ENCODE measurements at places on chromosomes 1 and 21.
A peak's percentile ranks its signal among the peaks of the same experiment; 100 is the strongest.

DNA sequence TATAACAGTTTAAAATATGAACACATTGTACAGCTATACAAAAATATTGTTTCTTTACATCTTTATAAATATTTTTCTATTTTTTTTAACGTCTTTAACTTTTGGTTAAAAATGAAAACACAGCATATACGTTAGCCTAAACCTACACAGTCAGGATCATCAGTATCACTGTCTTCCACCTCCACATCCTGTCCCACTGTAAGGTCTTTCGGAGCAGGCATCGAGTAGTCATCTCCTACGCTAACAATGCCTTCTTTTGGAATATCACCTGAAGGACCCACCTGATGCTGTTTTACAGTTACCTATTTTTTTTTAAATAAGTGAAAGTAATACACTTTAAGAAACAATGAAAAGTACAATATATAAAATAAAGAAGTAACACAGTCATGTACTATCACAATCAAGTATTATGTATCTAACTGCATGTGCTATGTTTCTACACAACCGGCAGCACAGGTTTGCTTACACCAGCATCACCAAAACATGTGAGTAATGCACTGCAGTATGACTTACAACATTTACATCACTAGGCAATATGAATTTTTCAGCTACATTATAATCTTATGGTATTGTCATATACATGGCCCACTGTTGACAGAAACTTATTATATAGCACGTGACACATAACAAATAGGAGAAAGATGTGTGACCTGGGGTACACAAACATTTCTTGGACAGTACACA is 254.4 kb downstream of the AKT3 start:
- peak; percentile 36 for DNase-seq

DNA sequence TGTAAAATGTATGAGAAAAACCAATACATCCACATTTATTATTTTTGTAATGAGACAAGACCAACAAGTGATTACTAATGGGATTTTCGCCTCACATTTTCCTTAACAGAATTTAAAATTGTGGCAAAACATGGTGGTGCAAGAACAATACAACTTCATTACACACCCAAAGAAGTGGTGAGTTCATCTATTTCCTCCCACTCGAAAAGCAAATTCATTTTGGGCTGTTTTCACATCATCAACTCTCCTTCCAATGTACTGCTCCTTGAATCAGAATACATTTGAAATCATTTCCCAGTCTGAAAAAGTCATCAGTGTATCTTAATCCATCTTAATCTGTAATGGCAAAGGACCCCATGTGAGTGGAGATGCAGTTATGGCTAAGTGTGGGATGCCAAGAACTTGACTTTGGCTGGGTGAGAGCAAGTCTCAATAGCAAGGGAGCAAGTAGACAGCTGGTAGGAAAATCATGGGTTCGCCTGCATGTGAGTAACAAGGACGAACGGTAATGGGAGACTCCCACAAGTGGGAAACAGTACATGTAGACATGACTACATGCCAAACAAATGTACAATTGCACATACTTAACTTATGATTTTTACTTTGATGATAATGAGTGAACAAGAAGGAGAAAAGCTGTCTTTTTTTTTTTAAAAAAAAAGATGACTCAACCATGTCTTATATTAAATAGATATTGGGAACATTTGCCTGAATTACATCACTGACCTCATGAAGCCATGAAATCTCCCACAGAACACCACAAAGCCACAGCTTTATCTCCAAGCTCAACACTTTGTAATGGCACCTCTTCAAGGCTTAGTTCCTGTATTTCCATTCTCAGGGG is 46.0 kb downstream of the RUNX1 start:
- peak; percentile 61 for DNase-seq

- DNase-seq: no peak
These were observed 98.8 kb downstream of the RIPK4 start for GRCh38 chr21:41668051-41668541.

GRCh38 chr1:89842567-89843272 is 21.9 kb downstream of the LRRC8D start:
- no peak for DNase-seq

DNA sequence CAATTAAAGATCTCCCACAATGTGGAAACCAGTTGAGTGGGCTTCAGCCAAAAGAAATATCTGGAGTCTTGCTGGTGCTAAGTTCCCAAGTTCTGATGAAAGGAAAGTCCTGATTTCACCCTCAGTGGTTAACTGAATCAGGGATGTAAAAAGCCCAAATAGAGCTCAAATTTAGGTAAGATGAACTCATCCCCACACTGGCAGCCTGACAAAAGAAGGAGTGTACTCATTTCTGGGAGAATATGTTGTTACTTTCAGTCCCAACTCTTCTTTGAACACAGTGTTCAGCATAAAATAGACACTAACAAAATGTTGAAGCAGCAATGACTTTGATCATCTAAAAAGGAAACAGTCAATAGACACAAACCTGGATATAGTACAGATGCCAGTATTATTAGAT is 91.7 kb downstream of the CHRM3 start:
- no peak for DNase-seq

- peak; percentile 77 for DNase-seq
These were observed 40.1 kb downstream of the ELK4 start for GRCh38 chr1:205591522-205592351.

GRCh38 chr21:35340273-35340672 is 291.2 kb upstream of the RUNX1 start:
- DNase-seq: no peak

DNA sequence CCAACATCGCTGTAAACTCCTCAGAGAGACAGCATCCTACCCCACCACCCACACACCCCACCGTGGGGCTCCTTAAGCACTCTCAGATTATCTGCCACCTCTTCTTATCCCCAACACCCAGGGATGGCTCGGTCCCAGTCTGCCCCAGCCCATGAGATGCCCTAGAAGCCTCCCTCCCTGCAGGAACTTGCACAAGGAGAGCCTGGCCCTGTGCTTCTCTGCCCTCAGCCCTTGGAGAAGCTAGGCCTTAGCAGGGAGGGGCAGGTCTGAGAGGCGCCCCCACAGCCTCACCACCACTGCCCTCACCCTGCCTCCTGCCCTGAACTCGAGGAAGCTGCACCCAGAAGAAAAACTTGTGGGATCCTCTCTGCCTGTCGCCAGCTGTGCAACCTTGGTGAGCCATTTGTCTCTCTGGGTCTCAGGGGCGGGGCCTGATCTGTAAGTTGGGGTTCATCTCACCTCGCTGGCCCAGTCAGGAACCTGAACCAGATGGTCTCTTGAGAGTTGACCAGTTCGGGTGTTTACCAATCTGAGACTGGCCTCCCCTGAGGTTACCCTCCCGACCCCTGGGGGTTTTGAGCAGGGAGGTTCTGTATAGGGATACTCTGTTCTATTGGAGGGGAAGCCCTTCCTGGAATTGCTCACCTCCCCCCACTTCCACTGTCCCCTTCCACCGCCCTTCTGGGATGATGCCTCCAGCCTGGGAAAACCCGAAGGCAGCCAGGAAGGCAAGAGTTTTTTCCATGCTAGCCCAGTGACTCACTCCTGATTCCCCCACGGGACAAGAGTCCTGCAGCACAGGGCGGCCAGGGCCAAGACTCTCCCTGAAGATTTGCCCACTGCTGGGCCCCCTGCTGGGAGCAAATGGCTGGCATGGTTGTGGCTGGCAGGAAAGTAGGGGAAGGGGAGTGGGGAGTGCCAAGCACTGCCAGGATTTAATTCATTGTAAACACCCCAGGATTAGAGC is at the start of gene S100A3:
Gene S100A3 (minus strand): TSS at position 537 of the 967 bp plus-strand sequence. CDS start 773 bp downstream, outside the sequence.
- DNase-seq: peak; percentile 94

DNA sequence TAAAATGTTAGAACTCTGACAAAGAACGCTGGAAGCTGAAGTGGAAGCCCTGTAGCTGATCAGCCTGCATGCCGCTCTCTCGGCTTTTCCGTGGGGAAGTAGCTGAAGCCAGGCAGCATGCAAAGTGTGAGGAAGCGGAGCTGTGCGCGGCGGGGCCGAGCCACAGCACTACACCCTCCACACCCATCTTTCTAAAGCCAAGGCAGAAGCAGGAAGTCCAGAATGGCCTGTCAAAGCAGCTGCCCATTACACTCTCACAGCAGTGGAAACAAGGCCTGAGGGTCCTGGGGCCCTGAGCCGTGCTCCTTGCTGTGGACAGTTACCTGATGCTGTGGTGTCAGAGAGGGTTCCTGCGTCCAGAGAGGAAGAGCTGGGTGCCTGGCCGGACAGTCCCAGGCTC is 69.6 kb downstream of the UBR4 start:
- DNase-seq: no peak

GRCh38 chr1:79981481-79981880 is 975.0 kb upstream of the ADGRL4 start:
- DNase-seq: no peak

- DNase-seq: peak; percentile 35
These were observed 505 bp downstream of the LMNA start for GRCh38 chr1:156114919-156115513.

DNA sequence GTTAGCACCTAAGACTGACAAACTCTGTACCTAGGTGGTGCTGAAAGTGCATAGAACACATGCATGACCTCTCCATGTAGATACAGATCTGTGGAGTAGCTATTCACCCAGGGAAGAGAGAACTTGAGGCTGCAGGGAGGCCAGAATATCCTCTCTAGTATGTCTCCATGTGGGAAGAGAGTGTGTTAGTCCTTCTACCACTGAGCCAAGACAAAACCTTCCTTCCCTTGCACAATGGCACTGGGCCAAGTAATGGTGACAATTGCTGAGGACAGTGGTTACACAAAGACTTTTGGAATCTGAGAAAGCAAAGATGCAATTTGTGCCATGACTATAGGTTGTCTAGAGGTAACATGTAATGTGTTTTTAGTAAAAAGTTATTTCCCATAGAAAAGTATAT is 52.3 kb downstream of the C1orf198 start:
- no peak for DNase-seq

- DNase-seq: no peak
These were observed 114.8 kb upstream of the NCAM2 start for GRCh38 chr21:20883408-20883800.

DNA sequence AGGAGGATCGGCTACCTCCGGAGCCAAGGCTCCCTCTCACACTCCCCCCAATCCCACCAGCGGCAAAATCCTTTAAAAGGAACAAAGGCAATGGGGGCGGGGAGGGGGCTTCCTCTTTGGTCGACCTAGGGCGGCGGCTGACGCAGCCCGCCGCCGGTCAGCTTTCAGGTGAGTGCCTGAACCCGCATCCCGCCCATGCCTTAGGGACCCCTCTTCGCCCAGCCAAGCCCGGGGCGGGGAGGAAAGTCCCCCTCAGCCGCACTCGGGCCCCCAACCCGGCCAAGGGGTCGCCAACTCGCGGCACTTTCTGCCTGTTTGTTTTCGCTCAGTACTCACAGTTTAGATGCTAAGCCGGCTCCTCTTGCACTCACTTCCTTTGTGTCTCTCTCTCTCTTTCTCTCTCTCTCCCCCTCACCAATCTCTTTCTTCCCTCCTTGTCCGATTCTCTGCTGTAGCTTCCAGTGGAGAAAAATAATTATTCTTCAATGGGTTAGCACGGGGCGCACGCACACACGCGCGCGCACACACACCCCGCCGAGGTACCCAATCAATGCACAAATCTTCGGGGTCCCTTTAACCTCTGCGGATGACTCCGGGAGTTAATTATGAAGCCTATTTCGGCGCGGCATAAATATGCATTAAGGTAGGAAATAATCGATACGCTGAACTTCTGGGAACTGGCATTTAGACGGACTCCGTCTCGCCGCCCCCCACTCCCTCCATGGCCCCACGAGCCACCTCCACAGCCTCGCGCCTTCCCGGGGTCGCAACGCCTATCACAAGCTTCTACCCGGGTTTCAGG is at the start of gene BLACAT1:
Gene BLACAT1 (minus strand): TSS at position 465 of the 802 bp plus-strand sequence.
- DNase-seq: no peak

DNA sequence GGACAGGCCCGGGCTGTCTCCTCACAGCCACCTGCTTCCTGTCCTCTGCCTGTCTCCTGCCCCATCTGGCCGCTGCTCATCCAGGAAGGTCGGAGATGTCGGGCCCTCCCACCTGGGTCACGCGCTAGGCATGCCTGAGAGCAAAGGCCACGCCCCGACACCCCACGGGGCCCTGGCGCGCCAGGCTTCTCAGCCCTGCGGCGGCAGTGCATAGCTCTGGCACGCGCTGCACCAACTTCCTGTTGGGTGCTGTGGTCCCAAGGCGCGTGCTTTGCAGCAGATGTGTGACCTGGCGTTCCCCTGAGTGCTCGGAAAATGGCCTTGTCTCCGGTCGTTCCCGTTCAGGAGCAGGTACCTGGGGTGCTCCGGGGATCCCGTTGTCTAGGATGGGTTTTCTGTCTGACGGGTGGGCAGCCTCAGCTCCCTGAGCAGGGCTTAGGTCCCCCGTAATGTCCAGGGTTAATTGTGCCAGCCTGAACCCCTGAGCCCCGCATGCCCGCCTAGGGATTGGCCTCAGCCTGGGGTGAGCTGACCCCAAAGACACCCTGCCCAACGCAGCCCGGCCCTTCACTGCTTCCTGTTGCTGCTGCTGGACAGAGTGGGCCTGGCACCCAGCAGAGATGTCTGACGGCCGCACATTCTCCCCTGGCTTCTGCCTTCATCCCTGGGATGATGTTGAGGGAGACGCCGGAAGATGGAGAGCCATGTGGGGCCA is 19.4 kb upstream of the KCNAB2 start:
- peak; percentile 84 for DNase-seq

GRCh38 chr1:228081578-228082213 is 812 bp upstream of the ARF1 start:
- DNase-seq: no peak

DNA sequence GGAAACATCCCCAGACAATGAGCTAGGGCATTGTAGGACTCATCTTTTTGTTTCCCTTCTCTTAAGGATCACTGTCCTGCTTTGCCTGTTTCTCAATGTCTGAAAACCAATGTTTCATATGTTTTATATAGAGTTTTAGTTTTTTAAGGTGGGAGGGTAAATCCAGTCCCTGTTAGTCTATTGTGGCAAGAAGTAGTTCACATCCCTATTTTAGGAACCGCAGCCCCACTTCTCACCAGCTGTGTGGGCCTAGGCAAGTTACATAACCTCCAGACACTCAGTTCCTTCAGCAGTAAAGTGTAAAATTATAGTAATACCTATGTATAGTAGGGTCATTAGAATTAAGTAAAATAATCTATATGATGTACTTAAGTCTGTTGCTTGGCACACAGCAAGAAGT is 105.8 kb upstream of the WLS start:
- no peak for DNase-seq

DNA sequence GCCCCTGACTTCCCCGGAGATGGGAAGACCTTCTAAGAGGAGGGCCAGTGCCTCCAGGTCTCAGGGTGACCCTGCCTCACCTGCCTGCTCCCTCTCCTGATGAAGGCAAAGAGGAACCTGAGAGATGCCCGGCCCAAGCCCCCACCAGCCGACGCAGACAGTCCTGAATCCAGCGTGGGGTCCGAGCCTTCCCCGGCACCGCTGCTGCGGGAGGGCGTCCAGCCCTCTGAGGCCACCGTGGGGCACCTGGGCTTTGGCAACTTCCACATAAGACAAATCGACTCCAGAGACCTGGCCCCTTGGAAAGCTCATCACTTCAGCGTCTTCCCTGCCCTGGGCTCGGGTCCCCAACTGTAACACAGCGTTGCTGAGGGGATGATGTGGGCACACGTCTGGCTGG is 122.2 kb downstream of the CASZ1 start:
- DNase-seq: no peak

- no peak for DNase-seq
These were observed 61.2 kb downstream of the OLFML3 start for GRCh38 chr1:114040273-114041015.
